ENCODE measurements at places on chromosomes 12 and 14. TPM values are rescaled to one million over a fixed set of nuclear protein-coding genes. Genes with fewer than 3 reads are reported as not detected.
A peak's percentile ranks its signal among the peaks of the same experiment; 100 is the strongest.

- no peak for DNase-seq
Observed at GRCh38 chr12:100895192-100895591, 100.6 kb downstream of the ANO4 start.

The CD4 gene
- total RNA-seq, result 1.8 TPM

The KRT85 gene
- total RNA-seq, result not detected

DNA sequence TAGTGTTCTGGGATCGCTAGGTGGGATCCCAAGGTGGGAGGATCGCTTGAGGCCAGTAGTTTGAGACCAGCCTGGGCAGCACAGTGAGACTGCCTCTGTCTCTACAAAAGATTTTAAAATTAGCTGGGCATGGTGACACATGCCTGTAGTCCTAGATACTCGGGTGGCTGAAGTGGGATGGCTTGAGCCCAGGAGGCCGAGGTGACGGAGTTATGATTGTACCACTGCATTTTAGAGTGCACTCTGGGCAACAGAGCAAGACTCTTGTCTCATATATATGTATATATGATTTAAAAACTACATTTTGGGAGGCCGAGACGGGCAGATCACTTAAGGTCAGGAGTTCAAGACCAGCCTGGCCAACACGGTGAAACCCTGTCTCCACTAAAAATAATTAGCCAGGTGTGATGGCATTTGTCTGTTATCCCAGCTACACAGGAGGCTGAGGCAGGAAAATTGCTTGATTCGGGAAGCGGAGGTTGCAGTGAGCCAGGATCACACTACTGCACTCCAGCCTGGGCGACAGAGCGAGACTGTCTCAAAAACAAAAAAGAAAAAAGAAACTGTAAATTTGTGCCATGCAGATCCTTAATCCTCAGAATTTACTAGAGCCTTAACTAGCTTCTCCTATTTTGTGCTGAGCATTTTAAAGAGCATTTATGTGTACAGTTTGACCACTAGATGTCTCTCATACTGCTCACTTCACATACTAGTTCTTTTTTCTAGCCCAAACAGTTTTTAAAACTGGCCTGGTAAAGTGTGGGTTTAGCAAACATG lies 114.8 kb downstream of the MON2 start:
- peak; percentile 25 for DNase-seq

The PLEK2 gene
- total RNA-seq, result 9.8 TPM

The SDSL gene
- total RNA-seq, result 5.7 TPM

GRCh38 chr14:37594238-37594970 lies 645 bp downstream of the FOXA1 start:
- DNase-seq, result peak; percentile 74

DNA sequence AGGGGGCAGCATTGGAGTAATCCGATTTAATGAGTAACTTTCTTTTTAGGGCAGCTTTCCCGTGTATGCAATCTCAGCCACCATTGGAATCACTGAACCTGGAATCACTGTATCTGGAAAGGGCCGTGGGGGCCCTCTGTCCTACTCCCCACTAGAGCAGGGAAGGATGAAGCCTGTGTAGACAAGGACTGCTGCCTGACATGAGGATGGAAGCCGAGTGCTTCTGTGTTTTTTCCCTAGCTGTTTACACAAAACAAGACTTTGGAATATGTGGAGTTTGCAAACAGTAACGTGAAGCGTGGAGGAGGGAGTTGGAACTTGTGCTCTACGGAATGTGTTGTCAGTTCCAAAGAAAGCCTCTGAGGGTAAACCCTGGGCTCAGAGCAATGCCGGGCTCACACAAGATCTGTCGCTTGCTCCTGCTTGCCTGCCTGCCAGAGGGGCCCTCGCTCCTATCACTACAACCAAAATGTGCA lies 32.4 kb upstream of the HDAC7 start:
- no peak for DNase-seq

GRCh38 chr14:77128414-77128891 lies 13.1 kb downstream of the ZDHHC22 start:
- DNase-seq, result peak; percentile 79

The AREL1 gene
- total RNA-seq, result 39.3 TPM

Measured in mammary epithelial cell (primary cell).